ENCODE measurements at places on chromosomes 5 and 9.

GRCh38 chr9:131099102-131099606, 2.8 kb downstream of the AIF1L start:
- DNase-seq: no peak

GRCh38 chr9:13205824-13206223, 73.7 kb downstream of the MPDZ start:
- no peak for DNase-seq

DNA sequence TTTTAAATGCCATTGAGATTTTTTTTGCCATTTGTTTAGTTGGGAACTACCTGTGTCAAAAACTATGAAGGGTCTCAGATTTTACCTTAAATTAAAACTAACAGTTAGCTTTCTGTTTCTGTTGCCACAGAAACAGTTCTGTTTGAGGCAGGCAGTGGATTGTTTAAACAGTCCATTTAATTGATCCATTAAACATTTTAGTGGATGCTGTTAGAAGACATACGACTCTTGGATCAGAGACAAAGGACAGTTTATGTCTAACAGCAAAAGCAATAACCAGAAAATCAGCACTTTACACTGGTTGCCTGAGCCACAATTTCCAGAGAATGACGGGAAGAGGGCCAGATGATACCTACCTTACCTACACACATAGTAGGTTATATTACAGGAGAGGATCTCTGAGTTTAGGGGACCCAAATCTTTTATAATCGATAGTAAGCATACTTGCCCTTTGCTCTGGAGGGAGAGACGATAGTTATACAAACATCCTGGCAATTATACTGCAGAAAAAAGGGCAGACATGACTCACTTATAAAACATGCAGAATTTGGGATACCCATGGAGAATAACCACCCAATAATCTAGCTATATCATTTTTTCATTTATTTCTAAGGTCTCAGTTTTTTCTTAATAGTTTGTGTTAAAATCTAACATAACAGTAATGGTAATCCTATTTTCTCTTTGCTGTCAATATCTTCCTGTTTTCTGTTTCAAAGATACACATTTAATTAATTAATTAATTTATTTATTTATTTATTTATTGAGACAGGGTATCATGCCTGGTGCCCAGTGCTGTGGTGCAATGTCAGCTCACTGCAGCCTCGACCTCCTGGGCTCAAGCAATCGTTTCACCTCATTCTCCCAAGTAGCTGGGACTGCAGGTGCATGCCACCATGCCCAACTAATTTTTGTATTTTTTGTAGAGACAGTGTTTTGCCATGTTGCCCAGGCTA, 136.7 kb upstream of the TNFAIP8 start:
- DNase-seq: peak; percentile 14

GRCh38 chr9:135641745-135642144, 2.4 kb upstream of the GLT6D1 start:
- DNase-seq: peak; percentile 23

All from HCEC 1CT (cell line).